Tibial nerve (tissue), 4 donors: ENCODE measurements at places on chromosomes 3 and 15. TPM values are rescaled to one million over a fixed set of nuclear protein-coding genes. Genes with fewer than 3 reads are reported as not detected.
A peak's percentile ranks its signal among the peaks of the same experiment; 100 is the strongest.

DNA sequence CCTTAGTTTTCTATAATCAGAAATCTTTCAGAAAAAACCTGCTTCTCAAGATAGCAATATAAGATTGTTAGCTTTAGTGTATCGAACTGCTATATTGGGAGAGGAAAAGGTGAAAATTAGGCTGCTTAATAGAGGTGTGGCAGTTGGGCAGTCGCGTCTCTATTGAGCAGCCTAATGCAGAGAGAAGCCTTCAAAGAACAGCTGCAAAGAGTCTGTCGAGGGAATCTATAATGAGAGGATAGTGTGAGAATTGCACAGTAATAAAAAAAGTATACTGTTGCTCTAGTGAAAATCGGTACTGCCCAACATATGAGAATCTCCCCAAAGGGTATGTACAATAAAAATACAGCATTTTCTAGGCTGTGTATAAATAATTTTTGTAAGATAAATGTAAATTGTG lies 184.4 kb downstream of the TCF12 start:
- no peaks in the 10 kb centered on the region for H3K36me3 ChIP-seq
- H3K4me1 ChIP-seq = no peaks in the 10 kb centered on the region
- no peak for DNase-seq
- no peaks in the 10 kb centered on the region for H3K27me3 ChIP-seq
- no peak overlapping the region for H3K27ac ChIP-seq

DNA sequence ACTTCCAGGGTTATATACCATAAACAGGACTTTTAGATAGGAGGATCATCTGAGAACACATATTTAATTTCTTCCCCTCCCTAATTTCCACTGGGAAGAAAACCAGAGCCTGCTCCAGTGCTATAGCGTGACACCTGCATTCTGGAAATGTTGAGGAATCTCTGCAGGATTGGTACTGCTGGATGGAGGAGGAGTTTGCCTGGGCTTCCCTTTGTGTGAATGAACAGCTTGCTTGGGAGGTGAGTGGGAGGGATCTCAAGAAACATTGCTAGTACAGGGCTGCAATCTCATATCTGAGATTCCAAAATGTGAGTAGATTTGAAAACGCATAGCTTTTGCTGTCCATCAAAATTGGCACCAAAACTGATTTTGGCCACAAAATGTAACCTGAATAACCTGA lies 295.9 kb upstream of the RGMA start:
- H3K36me3 ChIP-seq = no peaks in the 10 kb centered on the region
- no peak overlapping the region for H3K4me3 ChIP-seq
- H3K27me3 ChIP-seq = no peaks in the 10 kb centered on the region
- no peak overlapping the region for H3K27ac ChIP-seq
- H3K4me1 ChIP-seq = no peaks in the 10 kb centered on the region

DNA sequence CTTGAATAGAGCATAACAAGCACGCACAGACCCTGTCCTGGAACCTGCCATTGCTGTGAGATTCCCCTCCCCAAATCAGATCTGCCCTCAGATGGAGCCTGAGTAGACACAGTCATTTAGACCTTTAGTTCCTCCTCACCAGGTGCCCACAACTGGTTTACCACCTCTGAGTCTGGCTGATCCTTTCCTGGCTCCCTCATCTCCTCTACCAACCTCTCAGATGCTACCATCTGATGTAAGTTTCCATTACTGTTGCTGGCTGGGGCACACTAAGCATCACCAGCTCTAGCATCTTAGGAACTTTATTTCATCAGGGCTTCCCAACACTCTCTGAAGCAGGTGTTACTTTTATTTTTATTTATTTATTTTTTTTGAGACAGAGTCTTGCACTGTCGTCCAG lies 288.3 kb downstream of the TLE3 start:
- no peak overlapping the region for H3K27ac ChIP-seq
- H3K27me3 ChIP-seq = no peaks in the 10 kb centered on the region
- no peak for DNase-seq
- no peaks in the 10 kb centered on the region for H3K4me1 ChIP-seq
- H3K36me3 ChIP-seq = no peaks in the 10 kb centered on the region

GRCh38 chr3:58563386-58564035 lies 13.7 kb downstream of the FAM107A start:
- no peak overlapping the region for H3K27ac ChIP-seq
- H3K4me1 ChIP-seq = no peaks in the 10 kb centered on the region
- no peak overlapping the region for H3K4me3 ChIP-seq
- no peaks in the 10 kb centered on the region for H3K27me3 ChIP-seq
- no peak for DNase-seq

The PLXNA1 gene
- total RNA-seq = 39.1 TPM

The CYP1A2 gene
- total RNA-seq = not detected

The DNASE1L3 gene
- total RNA-seq = 12.9 TPM

DNA sequence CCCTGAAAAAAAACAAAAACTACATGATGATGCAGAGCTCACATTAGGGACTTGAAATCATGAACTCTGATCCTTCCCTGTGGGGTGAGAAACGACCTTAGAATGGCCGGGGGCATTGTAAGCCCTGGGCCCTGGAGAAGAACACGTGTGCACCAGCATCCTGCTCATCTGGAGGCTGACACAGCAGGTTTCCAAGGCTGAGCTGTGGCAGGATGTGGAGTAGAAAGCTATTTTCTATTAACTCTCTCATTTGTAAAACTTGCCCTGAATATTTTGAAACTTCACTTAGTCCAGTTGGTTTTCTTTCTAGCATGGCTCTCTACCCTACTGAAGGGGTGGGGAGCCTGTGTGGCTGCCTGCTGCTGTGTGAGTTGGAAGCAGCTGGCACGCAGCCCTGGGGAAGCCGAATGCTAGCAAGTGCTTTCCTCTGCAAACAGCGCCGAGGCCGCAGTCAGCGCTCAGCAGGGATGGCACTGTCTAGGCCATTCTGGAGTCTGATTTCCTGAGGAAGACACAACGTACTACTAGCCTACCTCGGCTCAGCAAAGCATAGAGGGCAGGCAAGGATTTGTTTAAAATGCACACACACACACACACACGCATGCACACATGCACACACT lies 58.0 kb downstream of the GABRG3 start:
- DNase-seq = no peak
- H3K36me3 ChIP-seq = no peaks in the 10 kb centered on the region
- no peaks in the 10 kb centered on the region for H3K4me1 ChIP-seq
- no peaks in the 10 kb centered on the region for H3K27me3 ChIP-seq
- no peak overlapping the region for H3K27ac ChIP-seq

- no peaks in the 10 kb centered on the region for H3K36me3 ChIP-seq
- H3K4me3 ChIP-seq = no peak overlapping the region
- H3K27ac ChIP-seq = no peak overlapping the region
- peaks cover 1% of the 10 kb centered on the region for H3K4me1 ChIP-seq
- DNase-seq = no peak
Measured at GRCh38 chr3:18745472-18745871, 320.3 kb upstream of the SATB1 start.

DNA sequence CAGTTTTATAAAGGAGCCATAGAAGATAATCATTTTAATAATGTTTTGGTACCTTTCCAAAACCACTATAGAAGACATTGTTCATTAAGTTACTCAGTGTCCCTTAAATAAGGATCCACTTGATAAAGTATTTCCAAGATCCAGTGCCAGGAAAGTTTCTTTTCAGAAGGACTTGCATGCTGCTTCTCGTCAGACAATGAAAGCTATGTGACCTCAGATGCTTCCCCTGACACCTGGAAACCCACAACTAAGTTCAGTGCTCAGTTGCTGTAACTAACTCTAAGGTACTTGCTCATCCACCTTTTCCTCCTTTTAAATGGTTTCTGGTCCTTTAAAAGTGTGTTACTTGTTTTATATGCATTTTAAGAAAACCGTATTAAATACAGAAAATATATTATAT lies 7.3 kb downstream of the SSR3 start:
- peak overlapping the region; percentile 81 for H3K27ac ChIP-seq
- peaks cover 54% of the 10 kb centered on the region for H3K36me3 ChIP-seq
- H3K4me3 ChIP-seq = no peak overlapping the region
- DNase-seq = no peak
- no peaks in the 10 kb centered on the region for H3K27me3 ChIP-seq

DNA sequence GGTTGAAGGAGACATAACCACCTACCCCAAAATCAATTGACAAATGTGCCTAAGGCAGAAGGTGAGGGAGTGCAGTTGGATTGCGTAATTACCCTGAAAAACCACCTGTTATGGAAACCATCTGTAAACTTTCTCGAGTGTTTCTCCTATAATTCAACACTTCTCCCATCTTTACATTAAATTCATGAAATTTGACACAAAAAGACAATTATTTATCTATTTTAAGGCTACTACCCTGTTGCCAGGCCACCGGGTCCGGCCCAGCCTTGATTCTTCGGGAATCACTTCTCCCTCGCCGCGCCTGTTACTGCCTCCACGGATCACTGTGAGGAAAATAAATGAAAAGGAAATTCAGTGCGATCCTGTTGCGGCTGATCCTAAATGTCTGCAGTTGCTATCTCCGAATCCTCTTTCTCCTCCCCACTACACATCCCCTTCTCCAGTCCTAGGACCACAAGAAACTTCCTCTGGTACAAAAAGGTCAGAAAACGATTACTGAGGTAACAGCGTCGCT lies 646 bp downstream of the IQCB1 start:
- H3K36me3 ChIP-seq = peaks cover 21% of the 10 kb centered on the region
- no peaks in the 10 kb centered on the region for H3K27me3 ChIP-seq
- peaks cover 10% of the 10 kb centered on the region for H3K4me1 ChIP-seq
- H3K4me3 ChIP-seq = peak overlapping the region; percentile 54

DNA sequence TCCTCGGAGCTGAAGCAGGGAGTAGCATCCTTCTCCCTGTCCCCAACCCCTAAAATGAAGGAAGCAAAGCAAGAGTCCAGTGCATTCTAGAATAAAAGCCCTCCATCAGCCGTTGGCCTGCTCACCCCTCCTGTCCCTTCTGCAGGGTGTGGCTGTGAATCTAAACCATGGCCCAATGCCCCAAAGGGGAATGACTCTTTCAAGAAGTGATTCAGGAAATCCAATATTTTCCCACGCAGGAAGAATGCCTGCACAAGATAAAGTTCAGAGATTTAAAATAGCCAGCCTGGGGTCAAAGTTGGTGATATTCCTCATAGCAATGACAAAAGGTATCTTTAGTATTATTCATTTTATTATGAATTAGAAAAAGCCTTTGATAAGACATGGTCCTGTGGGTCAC lies 38.5 kb downstream of the SLCO2A1 start:
- H3K36me3 ChIP-seq = no peaks in the 10 kb centered on the region
- no peak overlapping the region for H3K27ac ChIP-seq
- DNase-seq = no peak
- peaks cover 11% of the 10 kb centered on the region for H3K4me1 ChIP-seq
- no peaks in the 10 kb centered on the region for H3K27me3 ChIP-seq
- H3K4me3 ChIP-seq = no peak overlapping the region
